Neuronal stem cell (in vitro differentiated cells): ENCODE measurements at places on chromosomes 1 and 21.

DNA sequence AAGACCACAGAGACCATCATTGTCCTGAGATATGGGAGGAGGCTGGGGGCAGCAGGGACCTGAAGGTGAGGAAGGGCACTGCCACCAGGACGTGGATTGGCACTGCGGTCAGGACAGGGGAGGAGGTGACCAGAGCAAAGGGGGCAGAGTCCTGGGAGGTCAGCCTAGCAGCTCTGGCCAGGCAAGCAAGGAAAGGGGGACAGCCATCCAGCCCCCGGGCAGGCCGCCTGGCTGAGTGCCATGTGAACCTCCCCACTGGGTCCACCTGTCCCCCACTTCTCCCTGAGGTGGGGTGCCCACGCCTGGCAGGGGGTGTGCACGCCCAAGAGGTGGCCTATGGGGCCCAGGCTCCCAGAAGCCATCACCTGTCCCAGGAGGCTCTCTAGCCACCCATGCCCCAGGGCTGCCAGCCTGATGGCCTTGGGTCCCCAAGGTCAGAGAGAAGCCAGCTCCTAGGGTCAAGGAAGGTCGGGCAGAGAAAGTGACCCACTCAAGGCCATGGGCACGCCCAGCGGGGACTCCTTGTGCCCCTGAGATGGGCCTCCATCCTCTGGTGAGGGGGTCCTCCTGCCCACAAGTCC is 17.6 kb upstream of the PTTG1IP start:
- no peak for DNase-seq

GRCh38 chr1:222420633-222421032 is 127.3 kb downstream of the HHIPL2 start:
- DNase-seq: no peak

GRCh38 chr1:100034470-100034869 is 64.7 kb downstream of the SLC35A3 start:
- no peak for DNase-seq

- DNase-seq: no peak
Measured at GRCh38 chr1:157089789-157090188, 9.8 kb downstream of the ETV3L start.

DNA sequence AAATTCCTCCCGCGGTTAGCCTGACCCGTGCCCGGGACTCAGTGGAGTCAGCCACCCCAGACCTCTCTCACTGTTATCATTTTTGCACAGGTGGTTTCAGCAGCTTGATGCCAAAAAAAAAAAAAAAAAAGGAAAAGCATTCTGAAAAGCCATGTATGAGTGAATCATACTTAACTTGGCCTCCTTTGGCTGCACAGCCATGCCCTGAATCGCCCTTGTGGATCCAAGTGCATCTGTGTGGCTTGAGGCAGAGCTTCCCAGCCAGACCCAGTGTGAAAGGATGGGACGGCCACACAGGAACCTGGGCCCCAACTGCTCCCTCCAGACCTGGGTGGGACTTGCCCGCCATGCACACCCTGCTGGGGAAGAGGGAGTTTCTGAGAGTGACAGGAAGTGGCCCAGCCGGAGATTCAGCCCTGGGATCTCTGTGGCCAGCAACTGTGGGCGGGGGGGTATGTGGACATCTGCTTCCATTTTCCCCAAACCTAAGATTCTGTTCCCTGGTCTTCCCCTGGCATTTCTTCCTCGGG is 8.6 kb downstream of the YBEY start:
- DNase-seq: no peak

DNA sequence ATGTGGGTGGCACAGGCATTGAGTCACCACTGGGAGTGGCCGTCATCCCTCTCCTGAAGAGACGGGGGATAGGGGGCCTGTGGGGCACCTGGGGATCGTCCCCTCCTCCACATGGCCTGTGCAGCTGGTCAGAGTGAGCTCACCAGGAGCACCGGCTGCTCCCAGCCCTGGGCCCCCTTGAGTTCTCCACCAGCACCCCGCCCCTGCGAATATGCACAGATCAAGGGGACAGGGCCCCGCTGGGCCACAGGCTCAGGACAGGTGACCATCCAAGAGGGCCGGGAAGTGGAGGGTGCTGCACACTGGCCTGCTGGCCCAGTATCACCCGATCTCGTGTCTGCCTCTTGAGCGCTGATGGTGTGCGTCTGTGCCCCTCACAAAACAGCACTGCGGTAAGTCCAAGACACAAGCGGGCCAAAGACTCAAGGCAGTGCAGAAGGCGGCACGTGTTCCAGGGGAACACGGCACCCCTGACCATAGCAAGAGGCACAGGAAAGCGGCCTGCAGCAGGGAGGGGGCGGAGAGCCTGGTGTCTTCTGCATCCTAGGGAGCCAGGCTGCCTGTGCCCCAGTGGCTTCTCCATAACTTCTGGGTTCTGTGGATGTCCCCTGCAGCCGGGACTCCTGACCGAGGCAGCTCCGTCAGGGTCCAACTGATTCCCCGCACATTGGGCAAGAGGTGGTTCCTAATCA is 18.1 kb upstream of the TSPEAR start:
- DNase-seq: no peak

- no peak for DNase-seq
Measured at GRCh38 chr1:19480282-19480681, 5.1 kb downstream of the CAPZB start.

- no peak for DNase-seq
Measured at GRCh38 chr1:207134581-207134980, 30.5 kb downstream of the C4BPA start.

- DNase-seq: no peak
Measured at GRCh38 chr1:3965693-3966092, 65.6 kb upstream of the C1orf174 start.

- no peak for DNase-seq
Measured at GRCh38 chr1:201779351-201779880, 49.5 kb upstream of the IPO9 start.

GRCh38 chr21:16587681-16588375 is 858.0 kb downstream of the USP25 start:
- no peak for DNase-seq

DNA sequence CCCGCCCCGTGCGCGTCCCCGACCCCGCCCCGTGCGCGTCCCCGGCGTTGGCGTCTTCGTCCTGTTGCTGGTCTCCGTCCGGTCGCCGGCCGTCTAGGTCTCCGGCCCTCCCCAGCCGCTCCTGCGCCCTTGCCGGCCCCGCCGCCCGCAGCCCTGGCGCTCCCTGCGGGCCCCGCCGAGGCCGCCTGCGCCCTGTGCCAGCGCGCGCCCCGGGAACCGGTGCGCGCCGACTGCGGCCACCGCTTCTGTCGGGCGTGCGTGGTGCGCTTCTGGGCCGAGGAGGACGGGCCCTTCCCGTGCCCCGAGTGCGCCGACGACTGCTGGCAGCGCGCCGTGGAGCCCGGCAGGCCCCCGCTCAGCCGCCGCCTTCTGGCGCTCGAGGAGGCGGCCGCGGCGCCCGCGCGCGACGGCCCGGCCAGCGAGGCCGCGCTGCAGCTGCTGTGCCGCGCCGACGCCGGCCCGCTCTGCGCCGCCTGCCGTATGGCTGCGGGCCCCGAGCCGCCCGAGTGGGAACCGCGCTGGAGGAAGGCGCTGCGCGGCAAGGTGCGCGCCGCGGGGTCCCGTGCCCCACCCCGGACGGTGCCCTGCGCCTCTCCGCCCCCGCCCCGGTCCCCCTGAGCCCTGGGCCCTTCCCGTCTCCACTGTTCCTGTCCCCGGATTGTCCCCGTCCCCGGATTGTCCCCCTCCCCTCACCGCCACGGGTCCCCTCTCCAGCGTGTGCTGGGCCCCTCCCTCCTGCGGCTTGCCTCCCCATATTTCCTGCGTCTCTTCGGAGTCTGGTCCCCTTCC is at the start of gene RNF187:
Gene RNF187 (plus strand): TSS at position 47 of the 789 bp plus-strand sequence.
- DNase-seq: no peak

- DNase-seq: no peak
Measured at GRCh38 chr1:109850194-109850593, 60.5 kb upstream of the CSF1 start.
